ENCODE measurements at places on chromosomes 16 and 17.

DNA sequence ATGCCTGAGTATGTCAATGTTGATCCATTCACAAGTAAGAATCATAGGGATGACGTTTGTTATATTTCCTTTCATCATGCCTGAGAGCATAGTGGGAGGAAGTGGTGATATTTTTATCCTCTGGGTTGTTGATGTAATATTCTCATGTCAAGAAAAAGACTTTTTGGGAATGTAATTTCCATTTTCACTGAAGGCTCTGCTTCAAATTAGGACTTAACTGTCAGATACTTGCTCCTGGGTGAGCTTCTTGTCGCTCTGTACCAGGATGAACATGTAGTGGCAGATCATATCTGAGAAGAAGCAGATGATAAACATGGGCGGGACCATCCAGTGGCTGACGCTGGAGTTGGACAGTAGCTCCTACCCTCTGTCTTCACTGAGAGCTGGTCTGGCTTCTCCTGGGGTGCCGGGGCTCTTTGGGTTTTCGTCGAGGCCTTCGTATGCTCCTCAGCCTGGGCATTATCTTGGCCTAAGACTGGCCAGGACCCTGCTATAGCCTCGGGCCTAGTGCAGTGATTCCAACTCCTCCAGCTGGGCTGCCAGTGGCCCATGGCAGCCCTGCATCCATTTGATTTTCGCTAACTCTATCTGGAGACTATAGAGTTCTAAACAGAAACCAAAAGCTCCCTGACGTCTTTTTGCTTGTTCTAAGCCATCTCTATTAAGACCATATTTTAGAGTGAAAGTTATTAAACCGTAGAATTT lies 19.7 kb downstream of the CYB5B start:
- no peak for DNase-seq

DNA sequence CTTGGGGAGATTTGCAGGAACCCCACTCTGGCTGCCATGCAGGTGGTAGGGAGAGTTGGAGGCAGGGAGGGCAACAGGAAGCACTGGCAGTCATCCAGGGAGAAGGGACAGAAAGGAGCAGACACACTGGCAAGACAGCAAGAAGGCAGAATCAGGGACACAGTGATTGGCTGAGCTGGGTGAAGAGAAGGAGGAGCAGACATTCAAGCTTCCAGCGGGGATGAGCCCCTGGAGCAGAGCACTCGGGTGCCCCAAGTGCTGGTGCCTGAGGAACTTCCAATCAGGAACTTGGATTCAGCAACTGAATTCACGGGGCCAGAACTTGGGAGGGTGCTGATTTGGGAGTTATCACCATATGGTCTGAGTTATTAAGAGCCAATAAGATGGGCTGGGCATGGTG lies 6.3 kb upstream of the ITGA3 start:
- DNase-seq = no peak

DNA sequence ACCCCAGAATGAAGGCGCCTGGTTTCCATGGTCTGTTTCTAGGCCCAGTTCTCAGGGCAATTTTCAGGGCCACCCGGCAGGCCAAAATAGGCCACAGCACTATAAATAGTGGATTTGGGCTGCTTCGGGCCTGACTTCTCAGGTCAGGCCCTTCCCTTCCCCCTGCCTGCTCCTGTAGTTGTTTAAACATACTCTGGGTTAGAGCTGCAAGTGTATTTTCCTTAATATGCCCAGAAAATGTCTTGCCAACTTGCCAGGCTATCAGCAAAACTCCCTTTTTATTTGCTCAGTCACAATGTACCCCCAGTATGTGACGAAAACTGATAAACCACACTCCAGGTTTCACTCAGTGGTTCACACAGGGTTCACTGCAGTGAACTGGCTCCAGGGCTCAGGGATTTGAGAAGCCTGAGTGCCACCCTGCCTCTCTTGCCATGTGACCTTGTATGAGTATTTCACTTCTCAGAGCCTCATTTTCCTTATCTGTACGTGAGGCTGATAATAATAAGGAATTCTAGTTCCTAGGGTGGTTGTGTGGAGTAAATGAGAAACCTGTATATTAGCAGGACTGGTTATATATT lies 76.5 kb downstream of the GPRC5B start:
- DNase-seq = no peak

DNA sequence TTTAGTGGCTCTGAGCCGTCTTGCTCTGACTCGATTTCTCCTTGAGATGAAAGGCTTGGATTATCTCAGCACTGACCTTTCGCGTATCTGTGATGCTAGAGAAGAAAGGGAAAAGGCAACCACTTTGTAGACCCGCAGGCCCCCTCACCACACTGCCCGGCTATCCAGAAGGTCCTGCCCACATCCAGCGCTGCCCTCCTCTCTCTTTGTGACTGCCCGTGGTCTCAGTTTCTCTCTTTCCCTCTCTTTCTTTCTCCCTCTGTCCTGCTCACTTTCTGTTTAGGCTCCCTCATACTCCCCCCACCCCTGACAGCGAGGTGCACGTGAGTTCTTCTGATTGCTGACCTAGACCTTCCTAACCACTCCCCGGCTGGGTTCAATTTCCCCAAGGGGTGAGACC lies 12.8 kb upstream of the TBX21 start:
- DNase-seq = no peak

DNA sequence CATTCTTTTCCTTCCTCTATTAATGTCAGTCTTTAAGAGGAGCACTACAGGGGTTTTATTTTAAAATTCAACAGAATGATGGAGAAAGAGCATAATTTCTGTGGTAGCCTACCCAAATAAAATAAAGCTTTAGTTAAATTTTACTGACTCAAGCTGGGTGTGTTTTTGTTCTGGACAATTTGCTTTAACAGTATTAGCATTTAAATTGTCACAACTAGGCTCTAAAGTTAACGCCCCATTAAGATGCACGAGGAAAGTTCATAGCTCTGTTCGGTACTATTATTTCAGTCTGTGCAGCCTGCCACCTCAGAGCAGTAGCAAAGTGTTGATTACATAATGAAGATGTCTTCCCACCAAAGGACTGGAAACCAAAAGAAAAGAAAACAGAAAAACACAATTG lies 52.0 kb downstream of the CDK12 start:
- DNase-seq = no peak

- DNase-seq = no peak
These were observed 64.1 kb upstream of the SREBF1 start for GRCh38 chr17:17900615-17901520.

DNA sequence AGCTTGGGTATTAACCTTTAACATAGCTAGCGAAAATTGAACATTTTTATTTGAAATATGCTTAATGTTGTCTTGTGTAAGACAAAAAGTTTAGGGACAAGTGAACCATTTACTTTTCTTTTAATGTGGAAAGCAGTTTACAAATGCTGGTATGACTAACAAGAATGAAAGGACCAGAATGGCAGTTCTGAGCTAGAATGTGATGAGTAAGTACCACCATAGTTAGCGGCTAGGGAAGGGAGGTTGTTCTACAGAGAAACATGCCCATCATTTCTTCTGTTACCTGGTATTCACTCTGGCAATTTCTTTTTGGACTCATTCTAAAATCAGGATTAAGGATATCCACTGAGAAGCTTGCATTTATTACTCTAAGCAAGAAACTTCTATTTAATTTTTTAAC lies 121.1 kb downstream of the WWOX start:
- DNase-seq = no peak

- no peak for DNase-seq
These were observed 1.5 kb upstream of the NPTX1 start for GRCh38 chr17:80477647-80478478.

DNA sequence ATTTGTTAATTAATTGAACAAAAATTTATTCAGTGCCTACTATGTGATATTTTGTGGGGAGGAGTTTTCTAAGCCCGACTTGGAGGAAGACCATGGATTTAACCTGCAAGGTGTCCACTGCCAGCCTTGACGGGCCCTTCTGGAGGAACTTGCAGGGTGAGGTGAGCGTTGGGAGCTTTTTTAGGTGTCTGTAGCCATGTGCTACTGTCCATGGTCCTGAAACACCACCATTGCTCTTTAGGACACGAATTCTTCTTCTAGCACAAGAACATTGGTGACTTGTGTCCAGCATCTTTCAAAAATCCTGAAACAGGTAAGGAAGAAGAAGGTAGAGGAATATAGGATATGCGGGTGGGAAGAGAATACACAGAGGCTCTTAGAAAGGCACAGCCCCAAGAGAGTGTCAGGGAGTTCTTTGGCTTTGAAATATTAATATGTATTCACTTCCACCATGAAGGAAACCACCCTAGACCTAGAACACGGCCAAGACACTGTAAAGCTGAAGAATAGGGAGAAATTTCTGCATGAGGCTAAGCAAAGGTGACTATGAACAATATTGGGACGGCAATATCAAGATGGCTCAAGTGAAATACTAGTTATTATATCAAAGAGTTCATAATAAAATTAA lies 27.9 kb upstream of the OR4D1 start:
- DNase-seq = no peak

DNA sequence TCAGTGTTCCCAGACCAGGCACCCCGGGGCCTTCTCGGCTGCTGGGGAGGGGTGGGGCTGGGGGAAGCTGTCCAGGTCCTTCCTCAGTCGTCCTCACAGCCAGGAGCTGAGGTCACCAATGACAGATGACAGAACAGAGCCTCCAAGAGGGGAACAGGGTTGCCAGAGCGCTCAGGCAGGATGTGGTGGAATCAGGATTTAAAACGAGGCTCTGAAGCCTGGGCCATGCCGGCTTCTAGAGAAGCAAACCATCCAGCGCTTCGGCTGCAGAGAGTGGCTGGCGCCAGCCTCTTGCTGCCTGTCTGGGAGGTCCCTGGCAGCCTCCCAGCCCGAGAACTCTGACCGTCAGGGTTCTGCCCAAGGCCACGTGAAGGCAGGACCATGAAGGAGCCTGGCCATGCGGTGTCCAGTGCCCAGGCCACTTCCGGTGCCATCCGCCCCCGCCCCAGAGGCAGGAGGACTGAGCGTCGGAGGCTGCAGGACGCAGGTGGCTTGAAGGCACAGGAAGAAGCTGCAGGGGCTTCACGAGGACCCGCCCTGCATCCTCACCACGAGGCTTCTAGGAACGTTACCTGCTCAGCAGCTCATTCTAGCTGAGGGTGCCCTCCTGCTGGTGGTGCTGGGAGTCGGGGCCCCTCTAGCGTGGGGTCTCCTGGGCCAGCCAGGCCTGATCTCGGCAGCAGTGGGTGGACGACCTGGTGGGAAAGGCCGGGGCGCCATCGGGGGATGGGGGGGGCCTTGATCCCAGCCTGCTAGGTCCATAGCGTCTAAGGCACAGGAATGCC lies 78.5 kb downstream of the KLHDC4 start:
- no peak for DNase-seq

GRCh38 chr16:14205666-14206065 lies 134.5 kb downstream of the MRTFB start:
- no peak for DNase-seq

DNA sequence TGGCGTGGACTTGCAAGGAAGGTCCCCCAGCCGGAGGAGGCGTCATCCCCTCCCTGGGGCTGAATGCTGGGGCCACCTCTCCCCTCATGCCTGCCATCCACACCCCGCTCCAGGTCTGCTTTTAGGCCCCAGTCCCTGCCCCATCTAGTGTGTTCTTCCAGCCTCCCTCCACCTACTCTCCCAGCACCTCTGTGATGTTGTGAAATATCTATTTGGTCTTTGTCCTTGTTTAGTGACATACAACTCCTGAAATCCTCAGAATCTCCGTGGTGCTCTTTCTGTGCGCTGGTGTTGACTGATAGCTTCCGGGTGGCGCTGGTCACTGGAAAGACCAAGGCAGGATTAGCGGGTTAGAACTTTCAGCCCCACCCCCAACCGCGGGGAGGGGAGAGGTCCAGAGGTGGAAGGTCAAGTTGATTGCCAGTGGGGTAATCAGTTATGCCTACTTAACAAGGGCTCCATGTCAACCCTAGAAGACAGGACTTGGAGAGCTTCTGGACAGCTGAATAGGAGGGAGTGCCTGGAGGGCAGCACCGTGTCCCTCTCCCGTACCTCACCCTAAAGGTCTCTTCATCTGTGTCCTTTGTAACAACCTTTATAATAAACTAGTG lies 10.1 kb downstream of the TBC1D24 start:
- no peak for DNase-seq

- no peak for DNase-seq
These were observed 23.8 kb downstream of the C17orf100 start for GRCh38 chr17:6675201-6675825.

All from natural killer cell treated with Interleukin-12 subunit alpha and Interleukin-12 subunit beta and Interleukin-15 and Interleukin-18, amount 100 ng/mL, for 72 hours (primary cell).